GM12865 (cell line): ENCODE measurements at places on chromosomes 6 and 20.

DNA sequence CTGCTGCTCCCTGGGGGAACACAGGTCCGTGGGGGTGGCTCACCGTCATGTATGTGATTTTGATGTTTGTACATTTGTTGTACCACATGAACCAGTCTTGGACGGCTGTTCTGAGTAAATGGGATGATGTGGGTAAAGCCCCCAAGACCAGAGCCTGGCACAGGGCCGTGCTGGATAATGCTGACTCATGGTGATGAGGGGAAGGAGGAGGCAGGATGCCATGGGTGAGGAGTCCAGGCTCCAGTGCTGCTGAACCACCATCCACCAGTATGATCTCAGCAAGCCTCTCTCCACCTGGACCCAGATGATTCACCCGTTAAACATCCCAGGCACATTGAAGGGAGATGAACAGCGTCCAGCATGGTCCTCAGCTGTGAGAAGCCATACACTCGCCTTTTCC, 9.6 kb upstream of the APCDD1L start:
- DNase-seq: no peak

- no peak for DNase-seq
These were observed 78.1 kb downstream of the LRFN2 start for GRCh38 chr6:40509086-40509485.

GRCh38 chr6:11714116-11714797, 64.3 kb downstream of the ADTRP start:
- DNase-seq: peak; percentile 79

- DNase-seq: no peak
These were observed 288.1 kb upstream of the SUPT3H start for GRCh38 chr6:45665859-45666258.

DNA sequence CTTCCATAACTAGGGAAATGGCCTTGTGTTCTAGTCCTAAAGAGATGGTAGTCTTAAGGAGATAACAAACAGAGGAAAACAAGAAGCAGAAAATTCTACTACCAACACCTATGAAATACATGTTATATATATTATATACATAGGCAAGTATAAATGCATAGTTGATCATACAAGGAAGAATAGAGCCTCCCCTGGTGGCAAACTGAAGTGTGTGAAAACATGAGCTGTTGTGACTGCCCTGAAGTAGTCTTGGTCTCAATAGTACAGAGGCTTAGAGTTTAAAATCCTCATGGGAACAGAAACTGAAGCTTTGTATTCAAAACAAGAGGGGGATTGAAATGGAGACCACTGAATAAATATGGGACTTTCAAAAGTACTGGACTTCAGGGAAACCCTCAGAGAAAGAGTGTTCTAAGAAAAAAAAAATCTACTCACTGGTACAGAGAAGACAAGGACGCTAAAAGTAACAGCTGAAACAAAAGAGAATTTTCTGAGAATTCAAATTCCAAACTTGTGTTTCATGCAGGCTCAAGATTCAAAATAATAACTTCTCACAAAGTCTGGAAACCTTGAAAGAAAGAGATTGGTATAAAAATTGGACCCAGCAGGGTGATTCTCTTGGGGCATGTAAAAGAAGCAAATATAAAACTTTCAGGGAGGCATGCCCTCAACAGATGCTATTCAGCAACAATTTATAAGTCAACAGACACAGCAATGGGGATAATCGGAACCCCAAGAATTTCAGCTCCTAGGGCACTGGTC, 59.7 kb upstream of the SAMD3 start:
- DNase-seq: peak; percentile 80

DNA sequence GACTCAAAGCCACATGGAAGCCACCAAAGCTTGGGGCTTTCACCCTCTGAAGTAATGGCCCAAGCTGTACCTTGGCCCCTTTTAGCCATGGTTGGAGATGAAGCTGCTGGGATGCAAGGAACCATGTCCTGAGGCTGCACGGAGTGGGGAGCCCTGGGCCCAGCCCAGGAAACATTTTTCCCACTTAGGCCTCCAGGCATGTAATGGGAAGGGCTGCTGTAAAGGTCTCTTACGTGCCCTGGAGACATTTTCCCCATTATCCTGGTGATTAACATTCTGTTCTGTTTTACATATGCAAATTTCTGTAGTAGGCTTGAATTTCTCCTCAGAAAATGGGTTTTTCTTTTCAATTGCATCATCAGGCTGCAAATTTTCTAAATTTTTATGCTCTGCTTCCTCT, 558.2 kb downstream of the EYS start:
- no peak for DNase-seq

- DNase-seq: no peak
These were observed 4.0 kb downstream of the ZSWIM3 start for GRCh38 chr20:45861221-45862075.

DNA sequence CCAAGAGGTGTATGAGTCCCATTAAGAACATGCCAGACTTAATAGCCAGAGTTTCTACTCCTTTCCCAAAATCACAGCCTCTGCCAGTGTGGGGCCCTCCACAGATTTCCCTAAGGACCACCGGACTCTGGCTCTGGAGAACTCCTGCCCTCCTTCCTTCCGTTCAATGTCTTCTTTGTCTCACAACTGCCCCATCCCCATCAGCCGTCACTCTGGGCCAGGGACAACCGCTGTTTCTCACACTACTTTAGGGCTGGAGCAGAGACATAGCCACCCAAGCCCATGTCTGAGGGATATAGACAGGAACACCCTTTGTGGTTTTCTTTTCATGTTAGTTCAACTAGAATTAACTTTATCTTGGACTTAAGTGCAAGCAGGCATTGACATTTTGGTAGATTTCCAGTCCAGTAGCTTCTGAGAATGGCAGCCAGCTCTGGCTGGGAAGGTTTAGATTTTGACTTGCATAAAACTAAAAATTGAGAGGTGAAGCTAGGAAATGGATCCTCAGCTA, 6.7 kb upstream of the ACSS1 start:
- DNase-seq: no peak

GRCh38 chr6:135738636-135739035, 112.9 kb upstream of the PDE7B start:
- DNase-seq: no peak

- peak; percentile 10 for DNase-seq
These were observed 154.5 kb downstream of the HACE1 start for GRCh38 chr6:104705095-104705707.

GRCh38 chr6:10136636-10137035, 278.2 kb downstream of the TFAP2A start:
- DNase-seq: no peak

DNA sequence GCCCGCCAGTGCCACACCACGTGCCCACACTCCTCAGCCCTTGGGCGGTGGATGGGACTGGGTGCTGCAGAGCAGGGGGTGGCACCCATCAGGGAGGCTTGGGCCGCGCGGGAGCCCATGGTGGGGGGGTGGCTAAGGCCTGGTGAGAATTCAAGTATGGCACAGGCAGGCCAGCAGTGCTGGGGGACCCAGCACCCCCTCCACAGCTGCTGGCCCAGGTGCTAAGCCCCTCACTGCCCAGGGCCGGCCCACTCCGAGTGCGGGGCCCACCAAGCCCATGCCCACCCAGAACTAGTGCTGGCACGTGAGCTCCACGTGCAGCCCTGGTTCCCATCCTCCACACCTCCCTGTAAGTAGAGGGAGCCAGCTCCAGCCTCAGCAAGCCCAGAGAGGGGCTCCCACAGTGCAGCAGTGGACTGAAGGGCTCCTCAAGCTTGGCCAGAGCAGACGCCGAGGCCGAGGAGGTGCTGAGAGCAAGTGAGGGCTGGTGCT, 1091.1 kb upstream of the GJE1 start:
- no peak for DNase-seq

DNA sequence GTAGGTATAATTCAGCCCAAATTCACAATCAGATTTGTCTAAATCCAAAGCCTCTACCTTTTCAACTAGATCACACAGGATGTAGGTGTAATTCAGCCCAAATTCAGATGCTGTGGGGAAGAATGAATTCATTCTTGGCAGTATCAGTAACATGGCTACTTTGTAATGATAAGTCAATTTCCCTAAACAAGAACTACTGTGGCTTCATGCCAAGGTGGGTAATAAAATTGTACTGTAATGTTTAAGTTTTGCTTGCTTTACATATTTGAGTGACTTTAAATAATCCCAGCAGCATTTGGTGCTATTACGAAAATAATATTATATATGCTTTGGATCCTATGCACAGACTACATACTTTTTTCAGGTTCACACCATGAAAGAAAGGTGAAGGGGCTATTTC, 239.1 kb downstream of the HDGFL1 start:
- DNase-seq: no peak

DNA sequence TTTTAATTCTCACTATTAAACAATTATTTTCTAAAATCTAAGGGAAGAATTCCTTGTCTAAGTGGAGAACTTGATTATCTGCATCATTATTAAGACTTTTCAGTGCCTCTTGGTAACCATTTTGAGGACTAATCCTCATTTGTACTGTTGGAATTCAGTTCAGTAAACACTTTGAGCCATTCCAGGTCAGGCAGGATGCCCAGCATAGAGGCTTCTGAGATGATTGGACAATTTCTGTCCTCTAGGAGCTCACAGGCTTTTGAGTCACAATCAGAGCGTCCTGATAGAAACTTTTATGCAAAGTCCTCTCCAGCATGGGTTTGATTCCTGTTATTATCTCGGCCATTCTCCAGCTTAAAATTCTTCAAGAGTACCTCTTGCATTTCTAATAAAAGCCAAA, 1304.6 kb downstream of the EPHA7 start:
- no peak for DNase-seq

DNA sequence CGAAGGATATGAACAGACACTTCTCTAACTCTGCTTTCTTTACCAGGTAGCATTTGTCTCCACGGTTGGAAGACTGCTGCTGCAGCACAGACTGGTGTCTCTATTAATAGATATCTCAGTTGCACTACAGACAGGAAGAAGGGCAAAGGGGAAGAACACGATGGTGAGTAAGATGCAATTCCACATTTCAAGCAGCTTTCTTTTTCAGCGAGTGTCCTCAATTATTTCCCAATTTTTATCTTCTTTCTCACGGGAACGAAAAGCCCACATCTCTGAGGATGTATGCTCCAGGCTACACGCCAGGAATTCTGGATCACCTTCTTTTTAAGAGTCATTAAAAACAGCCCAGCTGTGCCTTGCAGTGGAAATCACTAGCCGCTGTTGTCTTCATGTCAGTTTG, 311.6 kb upstream of the ECI2 start:
- DNase-seq: peak; percentile 34

DNA sequence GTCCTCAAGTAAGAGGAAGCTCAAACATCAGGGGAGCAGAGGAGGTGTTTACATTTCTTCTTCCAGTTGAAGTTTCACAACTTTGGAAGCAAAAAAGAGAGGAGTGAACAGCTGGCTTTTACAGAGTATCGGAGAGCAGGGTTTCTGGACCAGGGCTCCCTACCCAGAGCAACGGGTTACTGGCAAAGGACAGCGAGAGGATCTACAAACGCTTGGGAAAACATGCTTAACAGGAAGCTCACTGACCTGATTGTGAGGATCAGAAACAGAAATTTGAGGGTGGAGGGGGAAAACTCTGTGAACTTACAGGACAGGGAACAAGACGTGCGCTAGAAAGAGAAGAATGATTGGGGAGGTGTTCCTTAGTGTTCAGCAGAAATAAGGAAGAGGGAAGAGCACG, 85.7 kb upstream of the TAB2 start:
- DNase-seq: no peak
